ENCODE measurements at places on chromosomes 3 and 15. TPM values are rescaled to one million over a fixed set of nuclear protein-coding genes. Genes with fewer than 3 reads are reported as not detected.

The GP5 gene
- total RNA-seq, result not detected

The CCDC54 gene
- not detected for total RNA-seq

The OXSM gene
- total RNA-seq, result 21.8 TPM

The SLCO2A1 gene
- 0.47 TPM for total RNA-seq

The GOLGA8H gene
- 0.15 TPM for total RNA-seq

The TMEM87A gene
- 75.6 TPM for total RNA-seq

The C2CD4A gene
- 0.05 TPM for total RNA-seq

The CHRNA5 gene
- total RNA-seq, result 14.7 TPM

Data from M059J (cell line).